CD4-positive, alpha-beta T cell treated with Interleukin-17A for 1 hour (primary cell): ENCODE measurements at places on chromosomes 16 and 17.

GRCh38 chr17:82681547-82681946, 17.0 kb downstream of the RAB40B start:
- no peak for DNase-seq

- no peak for DNase-seq
These were observed 27.1 kb downstream of the MMD start for GRCh38 chr17:55394357-55395021.

DNA sequence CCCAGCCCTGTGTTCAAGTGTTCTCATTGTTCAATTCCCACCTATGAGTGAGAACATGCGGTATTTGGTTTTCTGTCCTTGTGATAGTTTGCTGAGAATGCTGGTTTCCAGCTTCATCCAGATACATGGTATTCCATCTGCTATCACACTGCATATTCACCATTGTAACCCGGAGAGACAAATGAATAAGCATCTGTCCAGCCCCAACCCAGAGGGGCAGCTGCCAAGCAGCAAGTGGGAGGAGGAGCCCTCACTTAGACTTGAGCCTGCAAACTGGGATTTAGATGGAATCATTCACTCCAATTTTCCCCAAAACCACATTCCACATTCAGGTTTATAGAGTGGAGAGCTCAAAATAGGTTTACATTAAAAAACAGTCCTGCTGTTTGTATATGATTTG, 41.6 kb downstream of the SHISA6 start:
- no peak for DNase-seq

DNA sequence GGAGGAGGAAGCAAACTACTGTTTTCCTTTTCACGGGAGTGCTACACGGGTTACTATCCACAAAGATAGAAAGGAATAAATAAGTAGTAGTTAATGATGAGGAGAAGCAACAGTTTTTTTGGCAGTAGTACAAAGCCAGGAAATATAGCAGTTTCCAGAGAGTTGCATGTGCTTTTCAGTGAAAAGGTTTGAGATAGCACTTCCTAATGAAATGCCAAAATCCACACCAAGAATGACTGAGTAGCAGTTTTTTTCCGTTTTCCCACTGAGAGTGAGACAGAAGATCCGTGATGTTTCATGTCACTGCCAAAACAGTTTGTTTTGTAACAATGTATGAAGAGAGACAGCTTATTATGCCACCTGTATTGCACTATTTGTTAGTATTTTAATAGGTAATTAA, 129.1 kb downstream of the STX8 start:
- no peak for DNase-seq

DNA sequence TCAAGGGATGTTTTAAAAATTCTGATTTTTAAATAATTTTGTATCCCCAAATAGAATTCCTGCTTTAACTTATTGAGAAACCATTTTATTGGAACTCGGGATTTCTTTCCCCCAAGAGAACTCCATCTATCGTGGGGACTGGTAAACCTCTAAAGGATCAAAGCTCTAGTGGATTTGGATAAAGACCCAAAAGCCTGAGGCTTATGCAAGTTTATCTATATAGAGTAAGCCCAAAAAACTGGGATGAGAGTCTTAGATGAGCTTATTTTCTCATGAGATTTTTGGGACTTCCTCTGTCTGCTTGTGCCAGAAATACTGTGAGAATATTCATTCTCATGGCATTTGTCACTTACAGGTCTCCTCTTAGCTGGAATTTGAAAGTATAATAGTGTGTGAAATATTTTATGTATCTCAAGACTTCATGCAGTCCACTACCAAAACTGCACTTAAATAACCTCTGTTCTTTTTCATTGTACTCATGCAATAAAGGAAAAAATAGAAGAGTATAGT, 333.1 kb downstream of the BCAS3 start:
- no peak for DNase-seq

GRCh38 chr17:33444731-33445130, 151.6 kb upstream of the ASIC2 start:
- DNase-seq: no peak

DNA sequence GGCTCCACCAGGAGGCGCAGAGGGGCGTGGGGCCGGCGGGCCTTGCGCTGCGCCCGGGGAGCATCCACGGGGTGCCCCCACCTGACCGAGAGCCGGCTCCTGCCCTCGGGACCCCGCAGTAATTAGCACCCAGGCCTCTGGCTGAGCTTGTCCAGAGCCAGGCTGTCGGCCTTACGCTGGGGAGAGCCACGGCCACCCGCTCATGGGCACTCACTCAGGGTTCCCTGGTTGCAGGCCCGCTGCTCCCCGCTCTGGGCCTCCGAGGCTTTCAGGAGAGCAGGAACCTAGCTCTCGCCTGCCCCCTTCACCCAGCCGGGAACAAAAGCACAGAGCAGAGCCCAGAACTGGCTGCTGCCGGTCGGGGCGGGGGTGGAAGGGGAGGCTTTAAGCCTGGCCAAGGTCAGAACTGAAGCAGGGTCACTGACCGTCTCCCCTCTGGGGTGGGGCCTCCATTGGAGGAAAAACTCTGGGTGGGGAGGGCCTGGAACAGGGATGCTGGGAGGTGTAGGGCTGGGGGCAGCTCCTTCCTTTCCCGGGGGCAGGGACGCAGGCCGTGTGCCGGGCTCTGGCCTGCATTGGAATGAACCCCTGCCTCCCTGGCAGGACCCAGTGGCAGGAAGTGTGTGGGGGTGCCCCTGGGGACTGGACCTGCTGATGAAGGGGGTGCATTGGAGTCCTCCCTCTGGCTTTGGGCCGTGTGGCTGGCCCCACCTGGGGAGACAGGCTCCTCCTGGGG, 12.3 kb downstream of the GLIS2 start:
- DNase-seq: peak; percentile 57

DNA sequence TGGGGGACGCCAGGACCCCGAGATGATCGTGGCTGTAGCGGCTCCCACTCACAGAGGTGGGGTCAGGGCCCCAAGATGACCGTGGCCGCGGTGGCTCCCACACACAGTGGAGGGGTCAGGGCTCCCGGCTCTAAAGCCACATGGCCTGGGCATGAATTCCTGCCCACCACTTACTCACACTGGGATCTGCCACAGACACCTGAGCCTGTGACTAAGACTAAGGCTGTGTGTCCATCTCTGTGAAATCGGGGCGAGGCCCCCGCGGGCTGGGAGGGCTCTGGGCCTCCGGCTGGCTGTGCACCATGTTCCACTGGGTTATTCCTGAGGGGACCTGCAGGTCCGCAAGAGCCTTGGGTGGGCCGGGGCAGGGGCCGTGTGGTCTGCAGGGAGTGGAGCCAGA, 18.5 kb downstream of the ZFPM1 start:
- DNase-seq: no peak

DNA sequence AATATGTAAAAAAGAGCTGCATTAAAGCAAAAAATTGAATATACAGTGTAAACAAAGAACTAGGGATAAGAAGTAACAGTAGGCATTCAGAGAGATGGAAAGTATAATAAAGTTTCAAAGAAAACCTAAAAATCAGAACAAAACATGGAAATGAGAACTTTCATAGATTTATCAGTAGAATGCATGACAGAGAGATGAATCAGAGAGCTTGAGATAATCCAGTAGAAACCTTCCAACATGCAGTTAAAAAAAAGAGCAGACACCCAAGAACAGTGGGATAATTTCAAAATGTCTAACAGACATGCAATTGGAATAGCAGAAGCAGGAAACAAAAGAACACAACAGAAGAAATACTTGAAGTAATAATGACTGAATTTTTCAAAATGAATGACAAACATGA, 1384.2 kb downstream of the CDH11 start:
- no peak for DNase-seq

DNA sequence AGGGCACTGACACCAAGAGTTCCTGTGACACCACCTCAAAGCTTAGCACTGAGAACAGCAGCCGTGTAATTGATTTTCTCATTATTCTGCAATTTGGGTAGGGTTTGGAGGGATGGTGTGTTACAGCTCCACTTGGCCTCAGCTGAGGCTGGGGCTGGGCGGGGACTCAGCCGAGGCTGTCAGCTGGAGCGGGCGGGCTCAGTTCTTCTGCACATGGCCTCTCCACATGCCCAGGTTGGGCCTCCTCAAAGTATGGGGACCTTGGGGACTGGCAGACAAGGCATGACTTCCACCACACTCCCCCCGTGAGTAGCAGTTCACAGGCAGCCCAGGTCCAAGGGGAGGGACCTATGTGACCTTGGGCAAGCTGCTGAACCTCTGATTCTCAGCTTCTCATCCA, 171.5 kb downstream of the IRF8 start:
- DNase-seq: no peak

DNA sequence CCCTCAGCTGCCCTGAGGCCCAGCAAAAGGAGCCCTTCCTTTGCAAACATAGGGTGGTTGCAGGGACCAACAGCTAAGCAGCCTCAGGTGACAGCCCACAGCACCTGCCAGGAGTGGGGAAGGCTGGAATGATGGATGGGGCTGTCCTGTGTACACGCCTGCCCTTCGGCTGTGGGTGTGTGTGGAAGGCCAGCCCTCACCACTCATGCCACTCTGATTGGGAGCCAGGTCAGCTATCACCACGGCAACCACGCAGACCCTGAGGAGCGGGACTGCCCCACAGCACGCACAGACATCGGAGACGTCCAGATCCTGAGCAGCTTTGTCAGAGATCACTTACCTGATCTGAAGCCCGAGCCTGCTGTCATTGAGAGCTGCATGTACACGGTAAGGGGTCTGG, 11.9 kb downstream of the PIPOX start:
- no peak for DNase-seq

GRCh38 chr16:82699711-82700495, 73.1 kb downstream of the CDH13 start:
- DNase-seq: no peak

DNA sequence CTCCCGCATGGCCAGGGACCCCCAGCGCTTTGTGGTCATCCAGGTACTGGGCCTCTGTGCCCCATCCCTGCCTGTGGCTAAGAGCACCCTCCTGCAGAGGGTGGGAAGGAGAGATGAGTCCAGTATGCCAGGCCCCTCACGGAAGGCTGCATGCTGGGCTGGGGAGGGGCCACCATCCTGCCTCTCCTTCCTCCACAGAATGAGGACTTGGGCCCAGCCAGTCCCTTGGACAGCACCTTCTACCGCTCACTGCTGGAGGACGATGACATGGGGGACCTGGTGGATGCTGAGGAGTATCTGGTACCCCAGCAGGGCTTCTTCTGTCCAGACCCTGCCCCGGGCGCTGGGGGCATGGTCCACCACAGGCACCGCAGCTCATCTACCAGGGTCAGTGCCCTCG, 3.7 kb downstream of the MIEN1 start:
- DNase-seq: no peak

GRCh38 chr16:75112734-75113491, 3.7 kb downstream of the LDHD start:
- no peak for DNase-seq

DNA sequence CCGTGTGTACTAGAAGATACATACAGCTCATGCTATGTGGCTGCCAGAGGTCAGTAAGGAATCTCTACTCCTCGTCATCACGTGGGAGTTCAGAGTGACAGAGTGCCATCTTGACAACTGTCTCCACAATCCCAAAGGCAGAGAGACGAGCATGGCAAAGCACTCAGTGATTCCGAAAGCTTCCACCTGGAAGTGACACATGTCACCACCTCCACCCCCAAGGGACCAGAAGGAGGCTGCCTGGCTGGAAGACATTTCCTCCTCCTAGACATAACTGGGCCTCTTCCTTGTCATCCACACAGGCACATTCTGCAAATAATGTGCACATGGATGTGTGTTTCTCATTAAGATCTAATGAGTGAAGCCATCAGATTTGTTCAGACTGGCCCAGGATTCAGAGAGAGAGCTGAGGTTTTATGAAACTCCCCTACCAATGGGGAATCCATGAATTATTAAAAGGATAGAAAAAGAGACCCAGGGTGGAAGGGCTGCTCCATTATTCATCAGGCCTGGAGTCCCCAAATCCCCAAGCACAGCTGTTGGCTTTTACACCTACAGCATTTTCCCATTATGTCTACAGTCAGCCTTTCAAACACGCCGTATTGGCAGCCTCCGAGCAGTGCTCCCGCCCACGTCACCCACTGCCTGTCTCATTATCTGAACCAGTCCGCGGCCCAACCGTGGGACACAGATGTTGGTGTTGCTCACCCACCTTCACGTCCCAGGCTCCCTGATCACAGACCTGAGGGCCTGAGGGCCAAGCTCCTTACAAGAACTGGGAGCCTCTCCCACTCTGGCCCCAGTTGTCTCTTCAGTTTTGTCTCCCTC, 3.3 kb upstream of the CACNG5 start:
- no peak for DNase-seq

DNA sequence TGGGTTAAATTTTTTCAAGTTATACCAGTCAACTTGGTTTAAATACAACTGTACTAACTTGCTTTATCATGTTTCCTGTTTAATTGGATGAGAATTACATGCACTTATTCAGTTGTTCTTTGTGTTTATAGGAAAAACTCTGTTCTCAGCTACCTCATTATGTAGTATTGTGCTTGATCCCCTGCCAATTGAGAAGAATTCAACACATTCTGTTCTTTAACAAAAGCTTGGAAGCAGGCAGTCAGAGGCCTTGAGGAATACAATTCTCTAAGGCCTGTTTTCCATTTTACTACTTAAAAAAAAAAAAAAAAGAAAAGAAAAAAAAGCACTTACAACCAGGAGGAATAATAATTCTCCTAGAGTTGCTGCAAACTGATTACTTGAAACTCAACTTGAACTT, 60.6 kb upstream of the CMIP start:
- DNase-seq: no peak

GRCh38 chr17:45227101-45227925, 5.6 kb downstream of the FMNL1 start:
- DNase-seq: peak; percentile 52

DNA sequence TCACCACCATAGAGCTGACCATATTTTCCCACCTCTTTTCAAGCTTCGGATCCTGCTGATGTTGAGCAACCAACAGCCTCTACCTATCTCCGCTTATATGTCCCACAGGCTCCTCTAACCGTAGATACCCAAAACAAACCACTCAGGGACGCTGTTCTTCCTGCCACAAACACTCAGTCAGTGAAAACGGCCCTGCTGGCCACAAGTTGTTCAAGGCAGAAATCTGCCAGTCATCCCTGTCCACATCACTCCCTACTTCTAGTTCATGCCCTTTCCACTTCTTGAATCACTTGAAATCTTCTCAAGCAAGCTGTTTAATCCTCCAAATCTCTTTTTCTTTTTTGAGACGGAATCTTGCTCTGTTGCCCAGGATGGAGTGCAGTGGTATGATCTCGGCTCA, 7.9 kb downstream of the RABEP2 start:
- DNase-seq: no peak

DNA sequence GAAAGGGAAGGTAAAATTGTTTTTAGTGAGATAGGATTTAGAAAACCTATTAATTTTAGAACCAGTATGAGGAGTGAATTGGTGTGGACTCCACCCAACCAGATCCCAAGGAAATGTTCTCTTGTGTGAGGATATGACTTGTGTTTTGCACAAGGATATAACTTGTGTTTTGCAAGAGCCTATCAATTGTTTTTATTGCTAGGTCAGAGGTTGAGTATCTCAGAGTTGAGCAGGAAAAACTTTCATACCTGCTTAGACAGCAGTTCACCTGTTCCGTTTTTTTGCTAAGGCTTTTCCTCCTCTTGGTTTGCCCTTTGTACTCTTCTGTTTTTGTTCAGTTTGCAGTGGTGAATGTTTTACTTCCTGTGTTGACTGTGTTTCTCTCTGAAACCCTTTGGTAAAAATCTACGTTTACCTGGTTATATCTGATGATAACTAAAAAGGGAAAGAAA, 5.1 kb downstream of the NBR1 start:
- DNase-seq: peak; percentile 19
